D341Med (cell line): ENCODE measurements at places on chromosomes 3 and 15.

DNA sequence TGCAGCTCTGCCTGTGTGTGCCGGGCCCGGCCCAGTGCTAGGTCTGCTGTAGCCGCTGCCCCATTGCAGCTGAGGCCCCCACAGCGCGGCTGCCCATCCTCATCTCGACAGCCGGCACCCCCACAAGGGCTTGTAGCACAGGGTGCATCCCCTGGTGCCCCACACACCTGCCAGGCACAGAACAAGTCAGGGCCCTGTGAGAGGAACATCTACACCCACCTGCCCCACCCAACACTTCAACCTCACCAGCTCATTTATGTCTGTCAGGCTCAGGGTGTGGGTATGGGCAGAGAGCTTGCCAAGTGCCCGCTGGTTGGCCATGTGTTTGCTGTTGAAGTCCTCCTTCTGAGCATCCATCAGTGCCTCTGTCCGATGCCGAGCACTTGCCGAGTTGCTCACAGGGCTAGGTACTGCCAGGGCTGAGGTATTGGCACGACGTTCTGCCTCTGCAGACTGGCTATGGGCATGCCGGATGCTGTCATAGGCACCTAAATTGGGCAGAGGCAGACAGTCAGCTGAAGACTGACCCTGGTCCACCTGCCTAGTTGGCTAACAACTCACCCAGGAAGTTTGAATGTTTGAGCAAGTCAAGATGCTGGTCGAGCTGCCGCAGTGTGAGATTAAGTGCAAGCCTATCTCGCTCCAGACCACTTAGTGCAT is 2.4 kb upstream of the USP19 start:
- no peak for DNase-seq

GRCh38 chr3:9820543-9820942 is 10.5 kb downstream of the TTLL3 start:
- no peak for DNase-seq

- no peak for DNase-seq
These were observed 269.4 kb upstream of the ZPLD1 start for GRCh38 chr3:102165367-102165766.

GRCh38 chr3:141963301-141963700 is 86.9 kb downstream of the ATP1B3 start:
- DNase-seq = no peak

- no peak for DNase-seq
These were observed 51.2 kb upstream of the THRB start for GRCh38 chr3:24545887-24546286.

DNA sequence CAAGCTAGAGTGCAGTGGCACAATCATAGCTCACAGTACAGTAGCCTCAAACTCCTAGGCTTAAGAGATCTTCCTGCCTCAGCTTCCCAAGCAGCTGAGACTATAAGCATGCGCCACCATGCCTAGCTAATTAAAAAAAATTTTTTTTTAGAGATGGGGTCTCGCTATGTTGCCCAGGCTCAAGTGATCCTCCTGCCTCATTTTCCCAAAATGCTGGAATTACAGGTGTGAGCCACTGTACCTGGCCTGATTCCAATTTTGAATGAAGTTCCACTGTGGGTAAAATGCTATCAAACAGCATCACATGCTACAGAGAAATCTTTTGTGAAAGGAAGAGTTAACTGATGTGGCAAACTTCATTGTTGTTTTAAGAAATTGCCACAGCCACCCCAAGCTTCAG is 17.5 kb downstream of the ADPGK start:
- no peak for DNase-seq

GRCh38 chr3:145197051-145197820 is 963.7 kb downstream of the PLOD2 start:
- no peak for DNase-seq
